ENCODE measurements at places on chromosomes 5 and 9. TPM values are rescaled to one million over a fixed set of nuclear protein-coding genes. Genes with fewer than 3 reads are reported as not detected.

OR1Q1 gene
- not detected for total RNA-seq

IL13 gene
- not detected for total RNA-seq

TMED9 gene
- 277 TPM for total RNA-seq

TICAM2 gene
- 1.6 TPM for total RNA-seq

AGGF1 gene
- 13.7 TPM for total RNA-seq

SLCO6A1 gene
- not detected for total RNA-seq

FANCG gene
- 35.0 TPM for total RNA-seq

FOXD4 gene
- 0.23 TPM for total RNA-seq

CXCL14 gene
- 0.37 TPM for total RNA-seq

Measured in A549 treated with Hydrocortisone at 1 μM for 4 hours (cell line).